Right ventricle myocardium superior (tissue), 1 donor: ENCODE measurements at places on chromosomes 2 and 18. TPM values are rescaled to one million over a fixed set of nuclear protein-coding genes. Genes with fewer than 3 reads are reported as not detected.

DNA sequence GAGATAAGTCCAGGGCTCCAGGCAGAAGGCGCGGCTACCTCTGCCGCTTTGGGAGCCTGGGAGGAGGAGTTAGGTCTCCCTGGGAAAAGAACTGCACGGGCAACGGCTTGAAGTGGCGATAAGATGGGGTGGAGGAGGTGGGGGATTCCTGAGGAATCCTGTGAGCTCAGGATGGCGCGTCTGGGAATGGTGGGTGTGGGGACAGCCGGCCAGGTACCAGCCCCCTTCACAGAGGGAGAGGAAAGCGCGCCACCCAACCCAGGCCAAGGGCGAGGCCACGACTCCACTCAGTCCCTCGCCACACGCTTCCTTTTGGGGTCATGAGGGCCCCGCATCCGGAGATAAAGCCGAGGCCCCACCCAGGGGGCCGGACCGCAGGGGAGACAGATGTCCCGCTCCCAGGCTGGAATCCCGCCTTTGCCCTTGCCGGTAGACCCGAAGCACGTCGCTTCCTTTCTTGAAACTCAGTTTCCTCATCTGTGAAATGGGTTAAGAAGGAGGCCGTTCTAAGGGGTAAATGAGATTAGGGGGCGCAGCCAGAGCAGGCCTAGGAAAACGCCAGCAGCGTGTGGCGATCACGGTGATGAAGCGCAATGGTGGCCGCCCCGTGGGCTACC lies 1.7 kb upstream of the CTDSP1 start:
- DNase-seq: peak; percentile 91

DNA sequence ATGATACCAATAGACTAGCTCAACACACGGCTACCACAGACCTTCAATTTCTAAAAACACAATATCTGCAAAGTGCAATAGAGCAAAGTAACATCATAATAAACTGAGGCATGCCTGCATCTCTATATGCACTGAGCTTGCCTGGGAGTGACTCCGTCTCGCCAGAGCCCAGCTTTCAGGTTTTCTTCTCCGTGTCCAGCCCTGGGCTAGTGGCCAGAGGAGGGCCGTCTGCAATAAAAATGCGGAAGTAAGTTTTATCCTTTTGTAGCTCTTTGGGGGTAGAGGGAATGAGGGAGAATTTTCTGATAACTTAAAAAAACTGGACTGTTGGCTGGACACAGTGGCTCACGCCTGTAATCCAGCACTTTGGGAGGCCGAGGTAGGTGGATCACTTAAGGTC lies 41.0 kb upstream of the GPR17 start:
- DNase-seq: no peak

GRCh38 chr2:1990151-1990589 lies 245.9 kb upstream of the PXDN start:
- no peak for DNase-seq

DNA sequence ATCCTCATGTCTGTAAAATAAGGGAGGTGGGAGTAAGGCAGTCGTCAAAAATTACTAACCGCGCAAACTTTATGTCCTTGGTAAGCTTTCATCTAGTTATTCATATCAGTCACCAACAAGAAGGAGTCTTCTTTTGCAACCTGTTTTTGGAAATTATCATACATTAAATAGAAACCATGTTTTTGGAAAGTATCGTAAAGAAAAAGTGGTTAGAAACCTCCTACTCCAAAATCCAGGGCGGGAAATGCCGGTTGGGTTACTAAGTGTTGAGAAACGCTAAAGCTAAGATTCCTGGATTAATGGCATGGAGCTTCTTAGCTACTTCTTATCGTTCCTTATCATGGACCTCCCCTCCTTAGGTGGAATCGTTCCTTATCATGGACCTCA lies 778 bp downstream of the BBS5 start:
- DNase-seq: no peak

- no peak for DNase-seq
Observed at GRCh38 chr2:219893541-219893940, 266.1 kb downstream of the SLC4A3 start.

DNA sequence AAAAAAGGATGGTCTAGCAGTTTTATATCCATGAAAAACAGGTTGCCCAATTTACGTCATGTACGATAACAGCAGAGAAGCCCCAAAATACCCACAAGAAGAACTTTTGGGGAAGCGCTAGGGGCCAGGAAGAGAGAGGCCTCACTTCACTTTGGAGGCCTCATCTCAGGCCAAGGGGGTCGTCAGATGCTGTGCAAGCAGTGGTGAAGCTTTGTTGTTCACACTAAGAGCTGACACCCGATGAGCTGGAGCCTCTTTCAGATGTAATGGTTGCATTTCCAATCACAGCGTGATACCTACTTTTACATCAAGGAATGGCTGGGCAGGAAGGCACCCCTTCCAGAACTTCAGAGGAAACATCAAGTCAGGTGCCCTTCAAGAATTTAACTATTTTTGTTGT lies 242.3 kb upstream of the PXDN start:
- no peak for DNase-seq

GRCh38 chr2:171210864-171211431 lies 50.3 kb upstream of the TLK1 start:
- no peak for DNase-seq

DNA sequence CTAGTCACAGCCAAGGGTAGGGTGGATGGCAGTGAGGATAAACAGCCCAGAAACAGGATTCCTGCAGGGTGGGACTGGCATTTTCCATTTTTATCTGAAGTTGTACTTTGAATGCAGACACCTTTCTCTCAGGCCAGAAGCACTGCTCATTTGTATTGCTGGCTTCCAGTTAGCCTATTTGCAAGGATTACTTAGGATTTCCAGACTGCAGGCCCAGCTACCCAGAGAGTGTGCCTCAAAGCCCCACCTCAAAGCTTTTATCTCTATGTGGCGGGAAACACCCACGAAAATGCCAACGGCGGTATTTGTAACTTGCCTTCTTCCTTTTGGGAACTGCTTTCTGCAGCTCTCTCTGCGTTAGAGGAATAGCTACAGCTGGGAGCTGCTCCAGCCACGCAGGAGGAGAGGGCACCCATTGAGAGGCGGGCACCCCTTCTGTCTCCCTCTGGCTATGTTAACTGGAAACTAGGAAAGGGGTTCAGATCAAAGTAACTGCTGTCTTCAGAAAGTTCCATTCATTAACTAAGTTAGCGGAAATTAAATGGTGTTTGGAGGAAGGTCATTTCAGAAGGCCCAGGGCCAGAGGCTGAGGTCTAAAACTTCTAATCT lies 144.9 kb downstream of the TGIF1 start:
- DNase-seq: no peak

GRCh38 chr2:100924520-100925451 lies 77.3 kb upstream of the RPL31 start:
- DNase-seq: no peak

DNA sequence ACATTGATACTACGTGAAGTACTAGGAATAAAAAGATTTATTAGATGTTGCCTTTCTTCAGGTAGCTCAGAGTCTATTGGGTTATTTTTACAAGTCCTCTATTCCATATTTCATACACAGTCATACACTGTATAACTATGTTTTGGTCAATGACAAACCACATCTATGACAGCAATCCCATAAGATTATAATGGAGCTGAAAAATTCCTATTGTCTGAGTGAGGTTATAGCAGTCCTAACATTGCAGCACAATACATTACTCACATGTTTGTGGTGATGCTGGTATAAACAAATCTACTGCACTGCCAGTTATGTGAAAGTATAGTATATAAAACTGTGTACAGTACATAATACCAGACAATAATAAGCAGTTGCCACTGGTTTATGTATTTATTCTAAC lies 595.1 kb downstream of the MBD2 start:
- no peak for DNase-seq

- DNase-seq: no peak
Observed at GRCh38 chr2:196783431-196784094, 15.9 kb downstream of the GTF3C3 start.

- DNase-seq: no peak
Observed at GRCh38 chr2:71256421-71256820, 29.5 kb upstream of the PAIP2B start.

GRCh38 chr18:63981719-63982118 lies 11.8 kb downstream of the SERPINB8 start:
- DNase-seq: no peak

GRCh38 chr2:177474998-177475397 lies 82.4 kb downstream of the AGPS start:
- no peak for DNase-seq

DNA sequence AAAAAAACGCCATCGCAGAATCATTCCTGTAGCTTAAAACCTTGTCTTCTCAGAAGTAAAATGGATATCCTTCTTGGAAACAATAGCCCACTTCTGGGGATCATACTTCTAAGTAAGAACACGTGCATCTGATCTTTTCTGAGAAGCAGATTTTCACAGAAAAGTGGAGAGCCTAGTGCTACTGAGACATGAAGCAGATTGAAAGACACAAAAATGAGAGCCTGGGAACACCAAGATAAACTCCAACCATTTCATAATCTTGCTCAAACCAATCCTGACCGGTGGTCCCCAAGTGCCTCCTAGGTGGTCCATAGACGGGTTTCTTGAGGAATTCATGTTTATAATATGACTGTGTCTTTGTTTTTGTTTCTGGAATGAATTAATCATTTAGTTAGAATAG lies 191.2 kb downstream of the IRS1 start:
- DNase-seq: no peak

DNA sequence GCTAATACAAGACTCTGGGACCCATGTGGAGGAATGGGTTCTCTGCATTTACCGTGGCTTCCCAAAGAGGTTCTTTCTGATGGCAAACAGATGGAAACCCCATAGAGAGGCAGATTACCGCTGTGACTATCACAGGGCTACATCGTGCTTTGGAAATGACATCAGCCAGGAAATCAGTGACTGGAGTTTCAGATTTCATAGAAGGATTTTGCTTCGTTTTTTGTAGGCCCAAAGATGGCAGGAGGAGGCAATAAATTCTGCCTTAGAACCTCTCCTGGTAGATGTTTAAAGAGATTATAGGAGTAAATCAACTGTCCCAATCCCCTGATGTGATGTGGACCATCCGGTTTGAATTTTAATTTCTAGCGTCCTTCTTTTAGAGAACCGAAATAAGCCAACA lies 214.1 kb downstream of the AGPS start:
- DNase-seq: no peak

- DNase-seq: no peak
Observed at GRCh38 chr2:227713291-227713690, 4.5 kb downstream of the SLC19A3 start.

GRCh38 chr2:196113061-196113974 lies 44.7 kb upstream of the DNAH7 start:
- DNase-seq: no peak

GRCh38 chr18:23722646-23723045 lies 33.4 kb downstream of the LAMA3 start:
- DNase-seq: no peak

The PFN4 gene
- 0.46 TPM for total RNA-seq

The COLEC12 gene
- total RNA-seq: 9.1 TPM

The FLACC1 gene
- total RNA-seq: 8.3 TPM

The ALPG gene
- not detected for total RNA-seq

The RBMS1 gene
- 53.0 TPM for total RNA-seq

The ABCB6 gene
- 25.2 TPM for total RNA-seq

The ZC3H6 gene
- 18.7 TPM for total RNA-seq

The CDH20 gene
- 0.05 TPM for total RNA-seq

The TMEM87B gene
- total RNA-seq: 6.0 TPM

The MYO7B gene
- total RNA-seq: 0.32 TPM

The UGT1A8 gene
- not detected for total RNA-seq

The PLCL1 gene
- total RNA-seq: 93.3 TPM

The CTLA4 gene
- total RNA-seq: 0.22 TPM

The EDAR gene
- total RNA-seq: 0.11 TPM

The IER3IP1 gene
- 7.8 TPM for total RNA-seq

The NYAP2 gene
- not detected for total RNA-seq
